ENCODE measurements at places on chromosomes 1 and 21.

DNA sequence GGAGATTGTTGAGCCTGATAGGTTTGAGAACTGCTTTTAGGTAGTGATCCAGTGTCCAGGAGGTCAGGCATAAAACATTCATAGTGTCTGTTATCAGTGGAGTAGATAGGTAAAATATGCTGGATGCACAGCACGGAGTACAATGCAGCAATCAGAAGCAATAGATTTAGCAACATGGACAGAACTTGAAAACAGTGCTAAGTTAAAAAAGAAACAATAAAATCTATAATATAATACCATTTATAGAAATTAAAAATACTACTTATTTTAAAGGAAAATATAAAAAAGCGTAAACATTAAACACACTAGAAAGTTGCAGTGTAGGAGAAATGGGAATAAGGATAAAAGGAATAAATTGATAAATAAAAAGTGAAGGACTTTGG is 3.4 kb upstream of the TAF13 start:
- DNase-seq: no peak

DNA sequence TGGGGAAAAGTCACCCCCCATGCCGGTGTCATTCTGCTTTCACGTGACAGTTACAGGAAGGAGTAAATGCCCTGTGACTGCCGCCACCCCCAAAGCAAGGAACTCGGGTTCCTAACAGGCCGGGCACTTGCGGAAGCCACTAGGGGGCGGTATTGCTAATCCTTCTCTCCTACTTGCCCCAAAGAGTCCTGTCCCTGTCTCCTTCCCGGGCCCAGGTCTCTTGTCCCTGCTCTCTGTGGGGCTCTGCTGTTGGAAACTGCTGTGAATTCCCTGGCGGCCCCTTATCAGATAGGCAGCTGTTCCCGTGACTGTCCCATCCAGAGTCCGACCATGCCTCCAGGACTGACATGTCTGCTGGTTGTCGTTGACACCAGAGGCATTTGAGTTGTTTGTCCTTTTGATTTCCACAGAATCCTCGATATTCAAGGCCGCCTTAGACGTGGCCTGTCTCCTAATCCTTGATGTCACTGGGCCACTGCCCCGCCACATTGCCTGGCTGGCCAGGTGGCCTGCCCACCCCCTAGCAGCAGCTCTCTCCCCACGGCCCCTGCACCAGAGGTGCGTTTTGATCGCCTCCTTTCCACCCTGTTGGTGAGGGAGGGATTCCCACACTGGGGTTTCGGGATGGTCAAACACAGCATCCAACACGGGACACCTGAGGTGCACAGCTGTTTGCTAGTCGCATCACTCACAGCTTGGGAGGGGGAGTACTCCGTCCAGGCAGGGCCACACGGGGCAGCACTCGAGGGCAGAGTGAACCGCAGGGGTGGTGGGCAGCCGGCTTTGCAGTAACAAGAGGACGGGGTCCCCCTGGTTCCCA is 37.3 kb downstream of the CHAF1B start:
- DNase-seq: no peak

GRCh38 chr1:83497563-83497962 is 501.4 kb downstream of the TTLL7 start:
- DNase-seq: no peak

GRCh38 chr1:236288620-236288976 is 6.8 kb upstream of the ERO1B start:
- no peak for DNase-seq

DNA sequence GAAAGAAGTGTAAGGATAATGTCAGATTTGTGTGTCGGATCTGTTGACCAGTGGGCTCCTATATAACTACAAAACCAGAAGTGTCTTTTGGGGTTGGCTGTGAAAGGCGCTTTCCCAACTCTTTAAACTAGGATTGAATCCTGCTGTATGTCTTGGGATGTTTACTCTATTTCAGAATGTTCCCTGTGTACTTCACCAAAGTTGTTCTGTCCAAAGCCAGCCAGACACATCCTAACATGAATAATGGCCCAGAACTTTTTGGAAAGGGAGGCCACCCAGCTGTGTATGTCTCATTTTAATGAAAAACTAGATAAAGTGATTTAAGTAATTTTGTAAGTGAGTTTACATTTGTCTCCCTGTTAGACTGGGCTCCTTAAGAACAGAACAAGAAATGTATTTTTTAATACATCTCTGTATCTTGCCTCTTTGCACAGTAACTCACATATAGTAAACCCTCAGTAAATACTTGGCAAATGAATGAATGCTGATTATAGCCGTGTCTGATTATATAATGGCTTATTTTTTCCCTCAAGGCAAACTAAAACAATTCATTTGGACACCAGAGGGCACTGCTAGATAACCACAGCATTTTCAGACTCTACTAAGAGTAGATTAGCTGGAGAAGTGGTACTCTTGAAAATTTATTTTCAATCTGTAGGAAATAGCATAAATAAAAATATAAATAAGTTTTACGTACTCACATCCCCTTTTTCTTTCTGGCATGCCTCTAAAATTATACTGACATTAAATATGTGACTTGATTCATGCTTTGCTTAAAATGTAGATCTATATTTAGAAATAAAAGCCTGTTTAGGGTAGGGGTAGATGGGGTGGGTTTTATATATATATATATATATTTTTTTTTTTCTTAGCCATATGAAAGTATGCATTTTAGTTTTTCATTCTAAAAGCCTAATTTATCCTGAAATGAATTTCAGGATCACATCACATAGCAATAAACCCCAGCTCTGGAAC is 23.8 kb downstream of the TSEN15 start:
- peak; percentile 27 for DNase-seq

DNA sequence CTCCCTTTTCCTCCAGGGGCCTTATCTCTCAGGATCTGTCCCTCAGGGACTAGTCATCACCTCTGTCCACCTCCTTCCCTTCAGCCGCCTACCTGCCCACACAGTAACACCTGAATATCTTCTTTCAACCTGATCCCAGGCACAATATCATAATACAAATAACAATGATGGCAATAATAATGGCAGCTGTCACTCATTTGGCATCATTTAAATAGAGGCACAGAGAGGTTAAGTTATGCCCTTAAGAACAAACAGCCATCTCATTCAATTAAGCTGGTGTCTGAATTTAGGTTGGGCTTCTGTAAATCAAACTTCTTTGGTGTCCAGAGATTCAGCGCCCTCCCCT is 47.5 kb downstream of the AHDC1 start:
- no peak for DNase-seq

- DNase-seq: no peak
These were observed 151.9 kb downstream of the NTPCR start for GRCh38 chr1:233102341-233102740.

GRCh38 chr1:202101184-202101583 is 21.5 kb upstream of the GPR37L1 start:
- no peak for DNase-seq

- DNase-seq: no peak
These were observed 7.0 kb downstream of the OPRD1 start for GRCh38 chr1:28819020-28819419.

DNA sequence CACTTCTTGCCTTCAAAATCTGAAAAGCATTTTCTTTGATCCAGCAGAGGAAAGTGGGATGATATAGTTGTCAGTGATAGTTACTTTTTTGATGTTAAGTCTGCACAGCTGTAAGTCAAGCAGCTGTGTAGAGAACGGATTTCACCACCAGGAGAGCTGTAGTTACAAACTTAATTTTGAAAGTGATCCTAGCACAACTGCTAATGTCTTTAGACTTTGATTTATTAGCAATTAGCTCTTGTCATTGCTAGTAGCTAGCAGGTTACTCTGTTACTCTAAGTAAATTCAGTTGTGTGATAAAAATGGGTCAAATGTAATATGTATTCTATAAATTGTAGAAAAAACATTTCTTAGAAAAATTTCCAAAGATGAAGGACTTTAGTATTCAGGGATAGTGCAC is 46.0 kb downstream of the ALG6 start:
- no peak for DNase-seq

GRCh38 chr1:6486433-6487011 is 4.9 kb downstream of the PLEKHG5 start:
- peak; percentile 39 for DNase-seq

DNA sequence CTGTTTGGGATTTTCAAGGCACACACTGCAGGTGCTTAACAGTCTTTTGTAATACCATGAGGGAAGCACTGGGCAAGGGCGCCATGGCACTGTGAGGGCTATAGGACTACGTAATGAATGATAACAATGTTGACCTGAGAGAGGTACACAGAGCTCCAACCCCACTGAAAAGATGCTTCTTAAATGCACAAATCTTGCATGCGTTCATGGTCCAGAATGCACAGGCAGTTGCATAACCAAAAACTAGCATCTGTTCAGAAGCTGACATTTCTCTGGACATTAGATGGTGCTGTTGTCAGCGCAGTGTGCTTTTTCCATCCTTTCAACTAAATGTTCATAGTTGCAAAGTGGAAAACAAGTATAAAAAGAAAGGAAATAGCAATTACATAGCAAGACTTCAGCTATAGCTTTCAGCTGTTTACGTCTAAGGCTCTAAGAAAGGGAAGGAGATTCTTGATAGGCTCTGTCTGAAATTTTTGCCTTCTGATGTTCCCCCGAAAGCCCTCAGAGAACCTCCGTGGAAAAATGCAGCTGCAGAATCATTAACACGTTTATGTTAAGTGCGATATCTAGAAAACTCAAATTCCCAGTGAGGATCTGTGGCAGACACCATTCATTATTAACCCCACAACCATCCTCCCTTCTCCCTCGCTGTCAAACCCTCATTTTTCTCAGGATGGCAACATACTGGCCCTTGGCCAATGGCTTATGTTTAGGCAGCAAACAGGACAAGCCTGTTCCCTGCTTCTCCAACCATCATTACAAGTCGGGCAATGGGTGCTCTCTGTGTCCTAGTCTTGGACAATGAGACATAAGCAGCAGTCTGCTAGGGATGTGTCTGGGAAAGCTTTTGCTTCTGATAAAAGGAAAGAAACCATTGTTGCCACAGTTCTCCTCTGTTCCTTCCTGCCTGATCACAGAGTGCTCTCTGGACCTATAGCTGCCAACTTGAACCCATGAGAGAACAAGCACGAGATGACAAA is 8.2 kb upstream of the TARBP1 start:
- no peak for DNase-seq

GRCh38 chr1:24451746-24452145 is 36.1 kb downstream of the NIPAL3 start:
- no peak for DNase-seq

DNA sequence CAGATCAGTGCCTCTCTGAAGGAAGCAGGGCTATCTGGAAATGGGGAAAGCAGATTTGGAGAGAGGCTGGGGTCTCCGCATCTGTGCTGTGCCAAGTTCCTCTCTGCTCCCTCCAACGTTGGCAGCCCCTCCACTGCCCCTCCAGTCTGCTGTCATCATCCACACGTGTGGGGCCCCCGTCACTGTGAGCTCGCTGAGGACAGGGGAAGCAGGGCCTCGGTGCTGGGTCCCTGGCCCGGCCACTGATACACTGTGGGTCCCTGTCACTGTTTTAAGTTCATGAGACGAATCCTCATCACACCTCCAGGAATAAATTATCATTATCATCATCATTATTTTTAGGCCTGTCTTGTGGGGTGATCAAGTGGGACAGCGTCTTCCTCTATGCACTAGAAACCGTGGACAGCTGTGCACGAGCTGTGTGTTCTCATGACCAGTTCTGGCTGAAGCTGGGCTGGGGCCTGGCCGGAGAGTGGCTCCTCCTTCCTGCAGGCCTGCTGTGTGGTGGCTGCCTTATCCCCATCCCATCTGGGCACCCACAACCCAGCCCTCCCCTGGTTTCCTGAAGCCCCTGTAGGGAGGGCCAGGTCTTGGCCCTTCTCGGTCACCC is 52.2 kb downstream of the DMRTB1 start:
- DNase-seq: no peak

- DNase-seq: no peak
These were observed 40.9 kb downstream of the SEC16B start for GRCh38 chr1:177928952-177929351.

GRCh38 chr1:46800742-46801141 is 1.9 kb downstream of the CYP4B1 start:
- no peak for DNase-seq

GRCh38 chr1:18309552-18310155 is 171.1 kb upstream of the KLHDC7A start:
- DNase-seq: no peak

DNA sequence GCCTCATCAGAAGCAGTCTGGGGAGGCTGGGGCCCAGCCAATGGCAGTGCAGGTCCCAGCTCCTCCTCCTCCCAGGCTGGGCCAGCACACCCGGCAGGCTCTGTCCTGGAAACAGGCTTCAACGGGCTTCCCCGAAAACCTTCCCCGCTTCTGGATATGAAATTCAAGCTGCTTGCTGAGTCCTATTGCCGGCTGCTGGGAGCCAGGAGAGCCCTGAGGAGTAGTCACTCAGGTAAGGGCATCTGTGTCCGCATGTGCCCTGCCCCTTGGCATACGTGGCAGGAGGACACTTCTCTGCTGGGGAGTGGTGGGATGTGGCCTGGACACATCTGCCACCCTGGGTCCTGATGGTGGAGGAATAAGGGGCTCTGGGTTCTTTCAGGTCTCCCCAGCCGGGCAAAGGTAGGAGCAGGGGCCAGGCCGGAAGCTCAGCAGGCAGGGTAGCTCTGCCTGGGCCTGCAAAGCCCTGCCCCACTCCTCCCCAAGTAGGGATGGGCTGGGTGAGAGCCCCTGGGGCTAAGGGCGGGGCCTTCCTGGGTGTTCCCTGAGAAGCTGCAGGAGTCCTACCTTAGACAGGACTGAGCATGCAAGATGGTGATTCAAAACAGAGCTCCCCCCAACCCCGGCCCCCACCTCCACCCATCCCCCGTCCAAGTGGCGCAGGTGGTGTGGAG is at the start of gene GJB5:
Gene GJB5, plus strand, starts transcription at position 84 of the 674 bp plus-strand sequence. CDS start 2,284 bp downstream, outside the sequence.
- no peak for DNase-seq

Measured in NCI-H524 treated with DMSO at 0.1 percent for 48 hours (cell line).